Stimulated activated CD8-positive, alpha-beta memory T cell treated with anti-CD3 and anti-CD28 coated beads, Interleukin-15, amount 100 ng/mL, for 24 hours (primary cell): ENCODE measurements at places on chromosomes 4 and X.

DNA sequence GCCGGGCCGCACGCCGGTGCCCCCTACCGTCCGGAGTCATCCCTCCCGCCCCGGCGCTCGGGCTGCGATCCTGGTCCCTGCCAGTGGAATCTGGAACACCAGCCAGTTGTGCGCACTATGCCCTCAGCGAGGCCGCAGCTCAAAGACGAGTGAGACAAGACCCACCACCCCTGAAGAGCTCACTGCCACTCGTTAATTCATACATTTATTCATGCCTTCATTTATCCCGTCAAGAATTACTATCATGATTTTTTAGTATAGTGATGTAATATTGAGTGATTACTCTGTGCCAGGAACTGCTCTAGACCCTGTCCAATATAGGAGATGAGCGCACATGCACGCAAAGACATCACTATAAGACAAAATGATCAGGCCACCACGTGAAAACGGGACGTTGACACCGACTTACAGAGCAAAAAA lies 247 bp upstream of the PPA2 start:
- peak; percentile 67 for DNase-seq

DNA sequence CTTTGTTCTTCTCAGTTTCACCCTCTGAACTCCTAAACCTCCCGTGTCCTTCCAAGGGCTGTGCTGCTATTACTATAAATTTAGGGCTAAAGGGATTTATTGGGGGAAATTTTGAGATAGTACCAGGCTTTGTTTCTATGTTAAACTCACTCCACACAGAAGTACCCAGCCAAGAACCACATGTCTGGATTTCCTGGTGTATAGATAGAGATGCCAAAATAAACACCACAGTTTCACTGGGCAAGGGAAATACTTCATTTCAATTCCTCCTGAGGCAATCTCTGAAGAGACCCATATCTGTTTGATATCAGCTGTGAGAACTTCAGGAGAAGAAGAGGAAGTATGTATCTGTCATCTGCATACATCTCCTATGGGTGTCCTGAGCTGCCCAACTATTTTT lies 21.7 kb upstream of the CLNK start:
- DNase-seq = no peak

DNA sequence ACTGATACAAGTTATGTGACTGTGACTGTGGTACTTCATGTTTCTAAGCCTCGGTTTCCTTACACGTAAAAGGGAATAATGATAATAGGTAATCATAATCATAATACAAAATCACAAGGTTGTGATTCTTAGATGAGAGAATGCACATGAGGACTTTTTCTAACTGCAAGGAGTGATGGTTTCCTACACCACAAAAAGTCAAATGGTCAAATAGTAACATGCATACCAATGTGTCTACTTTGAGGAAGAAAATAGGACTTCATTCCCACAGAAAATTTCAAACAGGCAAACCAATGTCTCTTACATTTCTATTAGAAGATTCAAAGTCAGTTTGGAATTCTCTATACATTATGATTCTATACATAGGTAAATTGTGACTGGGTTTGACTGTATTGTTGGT lies 368.7 kb upstream of the FTHL17 start:
- DNase-seq = no peak

GRCh38 chr4:137267024-137267423 lies 265.3 kb downstream of the PCDH18 start:
- DNase-seq = no peak

DNA sequence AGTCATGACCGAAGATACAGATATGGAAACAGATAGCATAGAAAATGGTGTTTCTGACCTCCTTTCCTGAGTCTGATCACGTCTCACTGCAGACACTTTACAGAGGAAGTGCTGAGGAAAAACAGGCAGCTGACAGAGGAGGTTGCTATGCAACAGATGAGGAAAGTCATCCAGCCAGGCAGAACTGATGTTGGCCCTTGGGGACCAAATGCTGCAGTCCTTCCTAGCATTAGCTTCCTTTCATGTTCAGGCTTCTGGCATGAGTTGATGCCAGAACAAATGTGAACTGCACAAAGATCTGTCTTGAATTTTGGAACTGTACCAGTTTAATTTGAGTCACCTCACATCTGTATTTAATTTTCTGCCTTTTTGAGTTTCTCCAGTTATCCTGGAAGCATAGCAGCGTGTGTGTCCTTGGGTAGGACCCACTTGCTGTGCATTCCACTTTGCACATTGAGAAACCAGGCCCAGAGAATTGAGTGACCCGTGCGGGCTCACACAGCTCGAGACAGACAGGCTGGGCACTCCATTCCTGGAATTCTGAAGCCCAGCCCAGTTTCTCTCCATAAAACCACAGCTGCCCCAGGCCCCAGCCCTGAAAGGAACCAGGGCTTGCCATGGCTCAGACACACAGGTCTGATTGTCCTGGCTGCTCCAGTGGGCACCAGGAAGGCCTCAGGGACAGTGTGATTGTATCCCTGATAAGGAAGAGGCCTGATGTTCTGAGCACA lies 1.4 kb upstream of the MAGED1 start:
- DNase-seq = no peak

- DNase-seq = no peak
Observed at GRCh38 chr4:126544276-126544675, 1088.5 kb upstream of the INTU start.

DNA sequence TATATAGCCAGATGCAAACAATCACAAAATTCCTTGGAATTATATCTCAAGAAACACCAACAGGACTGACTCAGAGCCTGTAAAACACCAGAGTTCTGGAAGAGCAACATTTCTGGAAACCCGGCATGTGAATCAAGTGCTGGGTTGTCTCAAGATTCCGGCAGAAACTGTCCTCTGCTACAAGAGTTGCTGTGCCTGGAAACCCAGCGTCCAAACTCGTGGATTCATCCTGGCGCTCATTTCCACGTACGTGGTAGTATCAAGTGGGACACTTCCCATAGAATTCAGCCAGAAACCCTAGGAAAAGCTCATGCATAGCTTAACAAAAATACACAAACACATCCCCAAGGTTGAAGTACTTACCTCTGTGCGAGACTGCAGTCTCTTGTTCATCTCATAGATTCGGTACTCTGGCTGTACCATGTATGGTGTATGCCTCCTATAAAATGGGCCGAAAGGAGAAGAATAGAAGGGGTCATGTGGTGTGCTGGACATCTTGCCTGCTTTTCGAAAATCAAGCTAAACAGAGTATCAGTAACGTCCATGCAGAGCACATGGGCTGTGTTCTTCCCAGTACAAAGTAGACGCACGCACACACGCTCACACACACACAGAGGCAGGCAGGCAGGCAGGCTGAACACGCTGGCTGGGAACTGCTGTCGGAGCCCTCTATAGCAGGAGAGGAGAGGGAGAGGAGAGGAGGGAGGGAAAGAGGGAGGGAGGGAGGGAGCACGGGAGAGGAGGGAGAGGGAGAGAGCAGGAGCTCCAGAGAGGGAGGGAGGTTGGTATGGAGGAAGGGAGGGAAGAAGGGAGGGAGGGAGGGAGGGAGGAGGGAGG lies at the start of gene LDB2:
LDB2 (minus strand) TSS at position 655 of the 837 bp plus-strand sequence.
- no peak for DNase-seq

GRCh38 chrX:39509157-39509556 lies 588.6 kb downstream of the BCOR start:
- DNase-seq = no peak

DNA sequence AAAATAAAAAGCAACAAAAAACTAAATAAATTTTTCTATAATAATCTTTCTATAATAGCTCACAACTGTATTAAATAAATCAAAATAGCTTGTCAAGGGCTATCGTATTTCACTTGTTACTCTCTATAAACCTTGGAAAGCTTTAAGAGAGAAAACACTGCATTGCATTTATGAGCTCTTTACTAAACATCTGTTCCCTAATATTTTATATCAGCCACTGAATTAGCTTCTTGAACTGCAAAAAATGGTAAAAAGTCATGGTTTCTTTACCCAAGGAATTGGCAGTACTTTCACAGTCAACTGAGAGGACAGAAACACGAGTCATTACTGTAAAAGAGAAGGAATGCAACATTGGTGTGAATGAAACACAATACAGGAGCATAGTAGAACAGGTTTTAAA lies 671.2 kb downstream of the PCDH18 start:
- no peak for DNase-seq

DNA sequence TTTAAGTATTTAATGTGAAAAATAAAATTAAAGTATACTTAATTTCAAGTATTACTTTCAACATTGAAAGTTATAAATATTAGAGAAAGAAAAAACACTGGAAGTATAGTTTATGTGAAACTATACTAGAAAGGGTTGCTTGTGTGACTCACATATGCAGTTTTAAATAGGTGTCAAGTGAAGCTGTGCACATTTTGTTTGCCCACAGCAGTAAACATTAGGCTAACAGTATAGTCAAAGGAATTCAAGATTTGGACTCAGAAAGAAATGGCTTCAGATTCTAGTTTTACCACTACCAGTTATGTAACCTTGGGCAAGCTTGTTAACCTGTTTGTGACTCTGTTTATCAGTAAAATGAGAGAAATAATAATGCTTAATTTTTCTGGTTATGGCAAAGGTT lies 148.2 kb downstream of the FAM47B start:
- DNase-seq = no peak

DNA sequence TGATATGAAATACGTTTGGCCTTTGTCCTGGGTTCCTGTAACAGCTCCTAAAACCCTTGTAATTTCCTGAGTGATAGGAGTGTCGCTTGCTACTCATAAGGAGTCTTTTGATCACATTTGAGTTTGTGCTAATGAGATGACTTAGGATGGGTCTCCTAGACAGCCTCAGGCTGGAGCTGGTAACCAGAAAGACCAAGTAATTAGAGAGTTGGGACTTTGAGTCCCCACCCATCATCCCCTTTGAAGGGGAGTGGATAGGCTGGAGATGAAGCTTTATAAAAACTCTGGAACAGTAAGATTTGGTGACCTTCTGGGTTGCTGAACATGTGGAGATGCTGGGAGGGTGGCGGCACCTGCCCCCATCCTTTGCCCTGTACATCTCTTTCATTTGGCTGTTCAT lies 2.9 kb downstream of the SEC24B start:
- DNase-seq = no peak

- no peak for DNase-seq
Observed at GRCh38 chrX:119984652-119985051, 41.1 kb upstream of the NKAP start.
